ENCODE measurements at places on chromosomes 3 and 15.
A peak's percentile ranks its signal among the peaks of the same experiment; 100 is the strongest.

- no peak for DNase-seq
Measured at GRCh38 chr15:91263632-91264531, 163.8 kb downstream of the SV2B start.

DNA sequence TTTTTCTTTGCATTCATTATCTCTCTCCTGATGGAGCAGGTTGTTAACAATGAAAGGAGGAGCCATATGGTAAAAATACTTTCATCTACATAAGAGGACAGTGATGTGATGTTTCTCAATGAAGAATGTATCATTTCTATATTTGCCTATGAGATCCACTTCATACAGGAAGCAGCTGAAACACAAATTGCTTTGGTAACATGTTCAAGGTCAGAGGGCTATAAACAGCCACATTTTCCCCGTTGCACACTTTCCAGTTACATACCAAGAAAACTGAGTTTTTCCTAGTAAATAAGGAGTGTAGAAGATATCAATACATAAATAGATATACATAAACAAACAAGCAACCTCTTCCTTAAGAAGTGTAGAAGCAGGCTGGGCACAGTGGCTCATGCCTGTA is 32.6 kb upstream of the GYG1 start:
- DNase-seq: no peak

DNA sequence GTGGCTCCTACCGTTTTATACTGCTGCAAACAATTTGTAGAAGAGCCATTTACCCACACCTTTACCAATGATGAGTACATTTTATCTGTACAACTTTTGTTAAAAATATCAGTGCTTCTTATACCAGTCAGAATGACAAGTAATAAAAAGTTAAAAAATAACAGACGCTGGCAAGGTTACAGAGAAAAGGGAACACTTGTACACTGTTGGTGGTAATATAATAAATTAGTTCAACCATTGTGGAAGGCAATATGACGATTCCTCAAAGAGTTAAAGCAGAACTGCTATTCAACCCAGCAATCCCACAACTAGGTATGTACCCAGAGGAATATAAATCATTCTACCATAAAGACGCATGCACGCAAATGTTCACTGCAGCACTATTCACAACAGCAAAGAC is 51.9 kb downstream of the ARRDC4 start:
- no peak for DNase-seq

DNA sequence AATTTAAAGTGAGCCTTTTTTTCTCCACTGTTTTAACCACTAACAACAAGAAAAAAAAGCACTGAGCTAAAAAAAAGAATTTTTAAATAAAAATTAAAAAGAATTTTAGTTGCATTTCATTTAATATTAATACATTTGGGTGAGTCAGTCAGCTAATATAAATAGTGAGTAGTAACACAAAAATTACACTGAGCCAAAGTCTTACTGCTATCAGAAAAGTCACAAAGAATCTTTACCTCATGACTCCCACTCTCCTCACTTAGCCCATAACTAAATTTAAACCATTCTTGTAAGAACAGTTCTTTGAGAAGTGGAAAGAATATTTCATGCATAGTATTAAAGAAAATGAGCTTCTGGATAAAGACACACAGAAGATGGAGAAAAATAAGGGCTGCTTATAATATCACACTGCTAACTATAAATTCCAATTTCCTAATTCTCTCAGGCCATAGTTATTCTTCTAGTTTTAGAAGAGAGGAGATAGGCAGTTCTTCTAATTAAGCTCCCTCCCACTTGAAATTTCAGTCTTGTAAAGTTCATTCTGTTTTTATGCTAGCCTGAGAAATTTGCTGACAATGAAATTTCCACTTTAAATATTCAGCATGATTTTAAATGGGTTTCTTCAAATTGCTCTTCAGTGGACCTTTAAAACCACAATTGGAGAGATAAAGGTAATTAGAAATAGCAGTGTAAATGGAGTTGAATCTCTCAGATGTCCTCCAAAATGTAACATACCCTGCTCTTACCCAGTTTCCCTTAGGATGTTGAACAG is 17.6 kb downstream of the SHQ1 start:
- DNase-seq: no peak

- no peak for DNase-seq
Measured at GRCh38 chr3:194303749-194304148, 47.4 kb downstream of the CPN2 start.

DNA sequence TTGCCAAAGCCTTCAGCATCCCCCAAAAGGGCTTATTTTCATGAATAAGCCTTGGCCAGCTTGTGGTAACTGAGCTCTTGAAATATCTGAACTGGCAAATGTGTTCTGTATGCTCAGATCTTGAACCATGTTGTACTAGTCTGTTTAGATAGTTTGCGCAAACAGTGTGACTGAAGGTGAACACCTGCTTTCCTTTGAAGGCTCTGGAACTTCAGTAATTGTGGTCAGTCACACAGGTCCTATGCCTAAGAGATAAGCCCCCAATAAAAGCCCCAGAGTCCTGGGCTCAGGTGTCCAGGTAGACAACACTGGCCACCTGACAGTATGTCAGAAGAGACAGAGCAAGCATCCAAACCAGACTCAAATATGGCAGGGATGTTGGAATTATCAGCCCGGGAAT is 5.4 kb downstream of the TUBGCP5 start:
- no peak for DNase-seq

DNA sequence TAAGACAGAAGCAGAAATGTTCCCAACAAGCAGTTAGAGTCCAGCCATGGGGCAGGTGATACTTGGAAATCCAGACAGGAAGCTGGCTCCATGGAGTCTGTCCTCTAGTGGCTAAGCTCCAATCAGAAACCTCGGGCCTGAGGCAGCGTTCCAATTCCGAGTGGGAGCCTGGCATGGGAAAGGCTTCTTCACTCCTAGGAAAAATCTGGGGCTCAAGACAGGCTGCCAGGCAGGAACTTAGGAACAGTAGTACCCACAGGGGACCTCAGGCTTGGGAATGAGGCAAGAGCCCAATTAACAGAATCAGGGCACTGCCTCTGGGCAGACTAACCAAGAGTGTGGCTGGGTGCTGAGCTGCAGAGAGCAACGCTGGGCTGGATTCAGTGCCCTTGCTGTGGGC is 6.2 kb upstream of the ATP13A4 start:
- no peak for DNase-seq

DNA sequence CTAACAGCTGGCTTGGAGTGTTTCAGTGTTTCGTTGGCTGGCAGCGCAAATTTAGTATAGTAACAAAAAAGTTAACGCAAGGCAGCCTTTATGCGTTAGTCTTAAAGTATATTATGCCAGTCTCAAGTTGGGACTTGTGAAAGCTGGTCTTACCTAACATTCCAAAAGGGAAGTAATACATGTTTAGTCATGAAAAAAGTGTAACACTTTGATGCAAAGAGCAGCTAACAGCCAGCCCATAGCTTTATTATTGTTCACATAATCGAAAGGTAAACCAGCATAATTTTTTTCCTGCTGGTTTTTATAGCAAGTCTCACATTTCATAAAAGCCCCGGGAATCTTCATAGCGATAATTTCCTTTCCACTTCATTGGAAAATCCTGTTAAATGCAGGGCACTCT is 2.4 kb upstream of the GPR87 start:
- DNase-seq: no peak

GRCh38 chr3:127410137-127410488 is 122.3 kb upstream of the PRR20G start:
- DNase-seq: no peak

- DNase-seq: no peak
Measured at GRCh38 chr3:137695351-137695750, 68.8 kb upstream of the SOX14 start.

DNA sequence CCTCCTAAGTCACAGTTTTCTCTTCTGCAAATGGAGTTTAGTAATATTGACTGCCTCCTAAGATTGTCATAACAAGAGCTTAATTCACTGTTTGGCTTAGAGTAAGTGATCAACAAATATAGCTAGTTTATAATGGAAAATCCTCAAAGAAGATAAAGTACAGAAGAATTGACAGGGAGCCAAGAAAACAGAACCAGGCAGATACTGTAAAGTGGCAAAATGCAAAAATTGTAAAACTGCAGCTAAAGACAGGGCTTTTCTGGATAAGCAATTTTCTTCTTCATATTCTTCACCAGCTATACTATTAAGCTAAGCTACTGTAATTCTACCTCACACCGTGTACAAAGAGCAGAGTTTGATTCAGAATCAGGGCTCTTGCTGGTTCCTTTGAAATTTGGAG is 148.6 kb downstream of the ARPP21 start:
- no peak for DNase-seq

DNA sequence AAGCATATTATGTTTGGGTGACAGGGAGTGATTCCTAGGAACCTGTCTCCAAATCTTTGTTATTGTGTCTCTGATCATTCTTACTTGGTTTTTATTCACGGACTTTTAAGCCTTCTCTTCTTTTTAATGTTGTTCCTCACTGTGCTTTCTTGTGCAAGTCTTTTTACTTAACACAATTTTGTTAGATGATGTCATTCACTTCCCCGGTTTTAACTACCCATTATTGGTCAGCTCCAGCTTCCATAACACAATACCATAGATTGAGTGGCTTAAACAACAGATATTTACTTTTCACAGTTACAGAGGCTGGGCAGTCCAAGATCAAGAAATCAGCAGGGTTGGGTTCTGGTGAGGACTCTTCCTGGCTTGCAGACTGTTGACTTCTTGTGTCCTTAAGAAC is 436.3 kb upstream of the CBLB start:
- DNase-seq: no peak

GRCh38 chr15:69794645-69795469 is 302.9 kb downstream of the TLE3 start:
- DNase-seq: peak; percentile 11

GRCh38 chr3:126245811-126246727 is 65.7 kb upstream of the ALDH1L1 start:
- DNase-seq: no peak

DNA sequence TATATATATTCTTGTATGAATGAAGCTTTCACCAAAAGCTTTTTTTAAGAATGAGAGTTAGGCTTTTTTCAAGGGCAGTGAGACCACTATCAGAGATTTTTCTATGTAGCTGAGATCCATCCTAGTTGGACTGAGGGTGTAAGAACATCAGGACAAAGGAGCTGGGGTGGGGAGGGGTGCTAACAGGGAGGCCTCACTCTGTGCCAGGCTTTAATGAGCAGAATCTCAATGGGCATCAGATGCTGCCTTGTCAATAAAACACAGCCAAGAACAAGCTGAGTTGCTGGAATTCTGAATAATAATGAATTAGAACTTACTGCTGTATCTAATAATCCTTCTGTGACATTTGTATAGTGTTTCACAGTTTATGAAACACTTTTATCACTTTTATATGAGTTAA is 41.4 kb upstream of the USP3 start:
- DNase-seq: no peak

GRCh38 chr3:189369636-189370035 is 197.9 kb downstream of the TPRG1 start:
- DNase-seq: no peak

- DNase-seq: no peak
Measured at GRCh38 chr3:15591242-15591641, 10.1 kb downstream of the HACL1 start.

GRCh38 chr3:55203546-55203945 is 275.7 kb upstream of the LRTM1 start:
- DNase-seq: no peak

DNA sequence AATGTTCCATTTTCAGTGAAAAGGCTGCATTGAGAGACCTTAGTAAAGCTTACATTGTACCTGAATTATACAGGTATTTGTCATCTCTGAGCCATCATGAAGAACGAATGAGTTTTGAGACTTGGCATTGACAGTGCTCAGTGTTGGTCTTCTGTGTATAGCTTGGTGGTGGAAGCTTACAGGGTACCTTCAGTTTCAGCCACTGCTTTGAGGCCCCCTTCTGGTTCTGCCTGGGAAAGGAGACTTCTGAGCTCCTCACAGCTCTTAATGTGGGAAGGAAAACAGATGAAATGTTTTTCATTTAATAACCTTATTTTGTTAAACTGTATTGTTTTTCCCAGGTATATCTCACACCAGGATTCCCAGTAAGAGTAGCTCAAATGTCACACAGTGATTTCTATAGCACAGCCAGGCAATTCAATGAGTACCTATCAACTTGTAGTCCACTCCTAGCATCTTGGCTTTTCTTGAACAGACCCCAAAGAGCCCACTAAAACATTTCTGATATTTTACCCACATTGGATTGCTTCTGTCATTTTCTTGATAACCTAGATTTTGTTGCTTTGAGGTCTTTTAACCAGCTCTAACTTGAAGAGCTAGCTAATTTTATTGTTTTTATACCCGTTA is 5.6 kb downstream of the SERPINI1 start:
- no peak for DNase-seq

GRCh38 chr3:3260870-3261269 is 81.4 kb upstream of the CRBN start:
- DNase-seq: no peak

DNA sequence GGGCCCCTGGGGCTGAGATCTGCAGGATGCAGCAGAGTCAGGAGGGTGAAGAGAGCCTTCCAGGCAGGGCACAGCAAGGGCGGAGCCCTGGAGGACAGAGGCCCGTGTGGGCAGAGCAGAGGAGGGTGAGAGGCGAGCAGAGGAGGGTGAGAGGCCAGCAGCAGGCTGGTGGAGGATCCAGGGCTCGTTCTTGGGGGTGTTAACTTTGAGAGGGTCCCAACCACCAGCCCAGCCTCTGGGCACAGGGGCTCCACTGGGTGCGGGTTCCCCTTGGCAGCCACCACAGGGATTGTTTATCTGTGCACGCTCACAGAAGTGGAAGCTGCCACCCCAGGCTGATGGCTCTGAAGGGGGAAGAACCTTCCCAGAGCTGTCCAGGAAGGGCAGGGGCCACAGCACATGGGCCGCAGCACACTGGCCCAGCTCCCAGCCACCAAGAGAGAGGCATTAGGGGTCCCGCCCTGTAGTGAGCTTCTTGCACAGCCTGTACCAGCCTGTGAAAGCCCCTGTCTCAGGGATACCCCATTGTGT is 9.3 kb upstream of the PLXND1 start:
- no peak for DNase-seq

DNA sequence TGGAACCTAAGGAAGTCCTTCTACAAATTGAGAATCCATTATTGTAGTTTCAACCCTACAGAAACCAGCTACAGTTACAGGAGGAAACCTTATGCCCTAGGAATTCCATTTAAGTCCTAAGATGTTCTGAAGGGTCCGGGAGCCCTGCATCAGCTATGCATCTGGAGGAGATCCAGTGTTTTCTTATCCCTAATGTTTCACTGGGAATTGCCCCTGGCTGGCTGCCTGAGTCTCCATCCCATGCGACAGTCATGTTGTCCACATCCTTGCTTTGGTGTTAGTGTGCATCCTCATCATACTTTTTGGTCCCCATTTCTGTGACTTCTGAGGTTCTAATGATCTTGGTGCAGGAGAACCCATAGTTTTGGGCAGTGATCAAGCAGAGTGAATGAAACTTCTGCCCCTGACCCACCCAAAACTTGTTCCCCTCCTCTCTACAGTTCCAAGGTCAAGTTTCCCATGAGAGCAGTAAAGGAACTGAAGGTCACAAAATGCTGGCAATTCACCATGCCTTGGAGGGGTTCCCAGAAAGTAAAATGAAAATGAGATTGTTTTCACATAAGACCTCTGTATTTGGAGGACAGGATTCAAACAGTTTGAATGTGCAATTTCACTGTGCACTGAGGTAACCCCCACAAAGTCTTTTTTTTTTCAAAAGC is 121.9 kb upstream of the PHLDB2 start:
- DNase-seq: no peak

Data from H54 (cell line).